Astrocyte of the spinal cord (primary cell): ENCODE measurements at places on chromosomes 2 and 18.

DNA sequence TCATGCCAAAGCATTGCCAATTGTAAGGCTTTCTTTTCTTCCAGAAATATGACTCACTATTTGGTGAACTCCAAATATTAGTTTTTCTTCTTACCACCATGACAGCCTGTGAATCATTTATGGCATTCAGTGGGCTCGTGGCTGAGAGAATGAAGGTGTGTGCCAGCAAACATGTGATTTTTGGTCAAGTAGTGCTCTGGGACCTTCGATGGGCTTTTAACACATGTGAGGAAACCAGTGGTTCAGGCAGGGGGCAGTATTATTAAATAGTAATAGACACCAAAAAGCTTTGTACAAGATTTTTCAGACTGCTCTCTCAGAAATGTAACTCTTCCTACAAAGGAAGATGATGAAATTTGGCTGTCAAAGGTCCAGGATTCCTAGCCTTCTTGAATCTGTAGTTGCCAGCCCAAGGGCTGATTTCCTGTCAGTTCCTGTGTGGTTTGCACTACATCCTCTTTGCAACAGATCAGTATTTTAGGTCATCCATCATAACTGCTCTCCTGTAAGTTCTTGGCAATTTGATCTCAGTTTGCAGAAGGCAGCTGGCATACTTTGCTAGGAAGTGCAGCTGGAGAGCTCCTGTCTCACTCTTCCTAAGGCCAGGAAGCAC lies 64.3 kb downstream of the BABAM2 start:
- DNase-seq = peak; percentile 96

DNA sequence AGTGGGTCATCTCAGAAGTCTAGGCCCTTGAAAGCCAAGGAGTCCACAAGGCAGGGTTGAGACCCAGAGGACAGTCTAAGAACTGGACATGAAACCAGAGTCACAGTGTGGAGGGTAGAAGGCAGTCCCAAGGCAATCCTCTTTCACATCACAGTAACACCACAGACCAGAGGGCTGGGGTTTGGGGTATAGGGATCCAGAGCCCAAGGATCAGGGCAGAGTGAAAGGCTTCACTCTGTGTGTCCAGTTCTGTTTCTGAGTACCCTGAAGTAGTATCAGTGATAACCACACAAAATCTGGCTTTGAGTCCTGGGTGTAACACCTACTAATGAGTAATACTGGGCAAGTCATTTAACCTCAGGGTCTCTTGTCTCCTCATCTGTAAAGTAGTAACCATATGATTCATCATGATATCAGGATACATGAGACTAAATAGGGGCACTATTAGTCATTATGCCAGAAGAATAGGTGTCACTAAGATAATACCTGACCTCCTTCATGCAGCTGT lies 91.0 kb downstream of the ICA1L start:
- DNase-seq = peak; percentile 43

DNA sequence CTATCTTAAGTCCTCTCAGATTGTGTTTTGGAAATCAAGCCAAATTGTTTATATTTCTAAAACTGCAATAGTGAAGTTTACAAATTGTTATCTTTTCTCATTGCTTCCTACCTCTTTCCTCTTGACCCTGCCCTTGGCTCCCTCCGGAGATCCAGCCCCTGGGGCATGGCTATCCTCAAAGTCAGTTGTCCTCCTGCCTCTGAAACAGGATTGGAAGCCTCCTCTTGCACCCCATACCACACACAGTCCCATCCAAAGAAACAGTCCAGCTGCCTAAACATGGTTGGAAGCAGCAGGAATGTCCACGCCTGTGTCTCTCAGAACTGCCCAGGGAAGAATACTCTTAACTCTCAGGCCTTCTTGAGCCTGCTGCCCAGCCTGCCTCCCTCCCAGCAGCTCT lies 30.1 kb upstream of the COL6A3 start:
- no peak for DNase-seq

GRCh38 chr2:205982776-205983327 lies 103.1 kb downstream of the INO80D start:
- no peak for DNase-seq

DNA sequence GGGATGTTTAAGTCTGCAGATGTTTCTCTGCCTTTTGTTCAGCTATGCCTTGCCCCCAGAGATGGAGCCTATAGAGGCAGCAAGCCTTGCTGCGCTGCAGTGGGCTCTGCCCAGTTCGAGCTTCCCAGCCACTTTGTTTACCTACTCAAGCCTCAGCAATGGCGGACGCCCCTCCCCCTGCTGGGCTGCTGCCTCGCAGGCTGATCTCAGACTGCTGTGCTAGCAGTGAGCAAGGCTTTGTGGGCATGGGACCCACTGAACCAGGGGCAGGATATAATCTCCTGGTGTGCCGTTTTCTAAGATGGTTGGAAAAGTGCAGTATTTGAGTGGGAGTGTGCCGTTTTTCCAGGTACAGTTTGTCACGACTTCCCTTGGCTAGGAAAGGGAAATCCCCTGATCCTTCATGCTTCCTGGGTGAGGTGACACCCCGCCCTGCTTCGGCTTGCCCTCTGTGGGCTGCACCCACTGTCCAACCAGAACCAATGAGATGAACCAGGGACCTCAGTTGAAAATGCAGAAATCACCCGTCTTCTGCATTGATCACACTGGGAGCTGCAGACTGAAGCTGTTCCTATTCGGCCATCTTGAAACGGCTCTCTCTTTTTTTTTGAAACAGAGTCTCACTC lies 27.6 kb upstream of the ADAM23 start:
- no peak for DNase-seq

- DNase-seq = no peak
Measured at GRCh38 chr2:7738596-7738995, 821.4 kb downstream of the RNF144A start.

DNA sequence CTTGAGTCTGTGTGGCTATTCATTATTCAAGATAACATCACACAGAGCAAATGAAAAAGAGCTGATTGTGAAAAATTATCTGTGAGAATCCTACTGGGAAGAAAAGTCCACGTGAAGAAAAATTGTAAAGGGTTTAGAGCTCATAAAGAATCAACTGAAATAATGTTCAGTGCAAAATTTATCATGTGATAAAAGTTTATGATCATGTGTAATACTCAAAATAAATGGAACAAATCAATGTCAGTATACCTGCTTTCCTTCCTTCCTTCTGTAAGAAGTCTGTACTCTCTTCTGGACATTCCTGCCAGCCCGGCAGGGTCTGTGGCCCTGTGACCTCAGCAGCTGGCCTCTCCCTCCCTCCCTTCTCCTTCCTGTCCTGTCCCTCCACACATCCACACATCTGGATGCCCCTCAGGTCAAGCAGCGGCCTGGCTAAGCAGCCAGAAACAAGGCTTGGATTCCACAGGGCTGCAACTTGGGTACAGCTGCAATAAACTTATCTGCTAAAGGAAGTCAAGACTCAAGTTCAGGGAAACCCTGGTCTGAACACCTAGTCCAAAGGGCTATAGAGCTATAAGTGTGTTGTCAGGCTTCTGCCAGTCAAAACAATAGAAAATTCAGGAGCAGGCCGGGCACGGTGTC lies 172.1 kb downstream of the MREG start:
- DNase-seq = no peak

DNA sequence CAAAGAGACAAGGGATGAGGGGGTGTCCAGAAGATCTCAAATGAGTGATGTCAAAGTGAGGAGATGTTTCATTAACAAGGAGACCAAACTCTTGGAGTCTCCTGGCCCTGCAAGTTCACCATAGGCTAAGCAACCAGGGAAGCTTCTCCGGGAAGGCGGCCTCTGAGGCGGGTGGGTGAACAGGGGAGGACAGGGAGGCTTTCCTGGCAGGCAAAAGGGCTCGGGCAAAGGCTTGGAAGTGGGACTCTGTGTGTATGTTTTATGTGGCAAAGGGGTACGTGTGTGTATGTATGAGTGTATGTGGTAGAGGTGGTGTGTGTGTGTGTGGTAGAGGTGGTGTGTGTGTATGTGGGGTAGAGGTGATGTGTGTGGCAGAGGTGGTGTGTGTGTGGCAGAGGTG lies 163.9 kb downstream of the DYSF start:
- no peak for DNase-seq

DNA sequence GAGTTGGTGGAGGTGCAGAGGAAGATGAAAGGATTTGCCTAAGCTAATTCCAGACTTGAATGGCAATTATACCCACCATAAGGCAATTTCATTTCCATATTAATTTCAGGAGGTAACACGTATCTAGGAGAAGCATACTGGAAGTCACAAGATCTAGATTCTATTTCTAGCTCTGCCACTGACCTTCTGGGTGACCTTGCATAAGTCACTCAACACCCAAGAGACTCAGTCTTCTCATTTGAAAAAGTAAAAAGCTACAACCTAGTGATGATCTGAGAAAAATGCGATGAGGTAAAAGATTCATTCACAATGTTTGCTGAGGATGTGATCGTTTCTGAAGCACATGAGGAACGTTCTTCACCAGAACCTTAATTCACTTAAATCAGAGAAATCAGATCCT lies 55.9 kb downstream of the GRB14 start:
- DNase-seq = no peak
